ENCODE measurements at places on chromosomes 5 and 9. TPM values are rescaled to one million over a fixed set of nuclear protein-coding genes. Genes with fewer than 3 reads are reported as not detected.

PRSS3 gene
- 986 TPM for polyA plus RNA-seq

ZFP37 gene
- polyA plus RNA-seq: 0.34 TPM

TMEM215 gene
- not detected for polyA plus RNA-seq

NMUR2 gene
- 0.02 TPM for polyA plus RNA-seq

SLC6A3 gene
- polyA plus RNA-seq: not detected

DNA sequence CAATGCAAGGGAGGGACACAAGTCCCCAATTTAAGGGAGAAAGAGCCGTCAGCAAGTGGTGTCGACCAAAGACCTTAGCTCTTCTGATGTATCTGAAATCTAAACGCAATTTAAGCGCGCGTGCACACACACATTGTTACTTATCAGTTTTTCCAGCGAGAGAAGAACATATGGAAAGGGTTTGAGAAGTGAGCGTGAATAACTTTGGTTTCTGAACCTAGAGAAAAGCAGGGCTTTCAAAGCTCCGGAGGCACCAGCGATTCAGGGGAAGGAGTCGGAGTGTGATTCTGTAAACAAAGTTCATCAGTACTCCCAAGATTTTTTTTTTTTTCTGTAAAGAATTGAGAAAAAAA is 191.8 kb downstream of the MEF2C start:
- H3K36me3 ChIP-seq: no peaks in the 10 kb centered on the region
- peaks cover 35% of the 10 kb centered on the region for H3K27me3 ChIP-seq
- no peak overlapping the region for H3K27ac ChIP-seq

DNA sequence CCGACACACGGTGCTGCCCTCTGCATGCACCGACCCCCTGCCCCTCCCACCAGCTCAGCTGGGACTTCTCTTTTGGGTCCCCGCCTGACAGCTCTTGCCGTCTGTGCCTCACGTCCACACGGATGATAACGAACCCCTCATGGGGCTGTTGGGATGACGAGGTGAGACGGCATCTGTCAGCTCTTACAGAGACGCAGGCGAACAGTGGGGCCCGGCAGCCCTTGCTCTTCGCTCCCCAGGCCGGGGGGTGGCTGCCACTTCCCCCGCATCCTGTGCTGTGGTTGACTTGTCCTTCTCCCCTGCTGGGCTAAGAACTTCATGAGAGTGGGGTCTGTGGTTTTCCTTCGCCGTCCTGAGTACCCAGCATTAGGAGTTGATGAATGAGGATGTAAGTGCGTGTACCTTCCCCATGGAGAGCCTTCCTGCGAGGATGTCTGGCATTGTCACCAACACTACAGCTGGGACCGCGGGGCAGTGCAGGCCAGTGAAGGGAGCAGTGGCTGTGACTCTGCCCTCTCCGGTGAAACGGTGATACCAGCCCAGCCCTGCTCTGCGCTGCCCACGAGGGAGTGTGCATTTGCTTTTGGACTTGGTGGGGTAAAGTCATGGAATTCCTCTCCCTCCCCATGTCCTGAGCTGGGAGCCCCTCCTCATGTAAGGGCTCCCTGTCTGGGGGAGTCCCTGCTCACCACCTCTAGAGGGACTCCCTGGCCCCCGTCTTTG is 23.2 kb downstream of the HK3 start:
- H3K4me3 ChIP-seq: no peak overlapping the region
- DNase-seq: no peak
- H3K4me1 ChIP-seq: no peaks in the 10 kb centered on the region

DNA sequence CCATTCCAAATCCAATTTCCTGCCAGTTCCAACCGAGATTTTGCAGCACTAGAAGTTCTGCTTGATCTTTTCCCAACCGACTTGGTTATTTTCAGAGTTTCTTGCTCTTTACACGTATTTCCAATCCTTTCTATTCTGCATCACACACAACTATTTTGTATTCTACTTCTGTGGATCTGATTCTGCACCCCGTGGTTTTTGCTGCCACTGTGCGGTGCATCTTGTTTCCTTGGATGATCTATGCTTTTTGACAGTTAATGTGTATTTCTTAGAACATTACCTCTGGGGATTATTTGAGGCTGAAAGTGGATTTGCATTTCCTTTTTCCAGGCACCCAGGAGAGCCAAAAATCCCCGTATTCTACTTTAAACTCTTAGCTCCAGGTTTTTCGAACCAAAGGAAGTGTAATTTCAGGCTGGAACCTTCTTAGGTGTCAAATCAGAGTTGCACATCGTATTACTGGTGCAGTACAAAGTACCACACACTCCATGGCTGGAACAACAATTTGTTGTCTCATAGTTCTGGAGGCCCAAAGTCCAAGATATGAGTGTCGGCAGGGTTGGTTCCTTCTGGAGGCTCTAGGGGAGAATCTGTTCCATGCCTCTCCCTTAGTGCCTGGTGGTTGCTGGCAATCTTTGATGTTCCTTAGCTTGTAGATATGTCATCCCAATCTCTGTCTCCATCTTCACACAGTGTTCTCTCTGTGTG is 14.7 kb upstream of the SARDH start:
- H3K4me3 ChIP-seq: no peak overlapping the region
- DNase-seq: no peak
- H3K27ac ChIP-seq: no peak overlapping the region
- no peaks in the 10 kb centered on the region for H3K36me3 ChIP-seq
- no peaks in the 10 kb centered on the region for H3K27me3 ChIP-seq

GRCh38 chr5:128535251-128535650 is 2.8 kb downstream of the FBN2 start:
- DNase-seq: no peak
- H3K4me1 ChIP-seq: peaks cover 3% of the 10 kb centered on the region
- H3K27me3 ChIP-seq: no peaks in the 10 kb centered on the region
- H3K27ac ChIP-seq: no peak overlapping the region
- no peaks in the 10 kb centered on the region for H3K36me3 ChIP-seq

GRCh38 chr9:75858497-75859092 is 31.9 kb upstream of the PCSK5 start:
- no peaks in the 10 kb centered on the region for H3K27me3 ChIP-seq
- no peak overlapping the region for H3K27ac ChIP-seq
- H3K4me3 ChIP-seq: no peak overlapping the region
- H3K4me1 ChIP-seq: no peaks in the 10 kb centered on the region
- DNase-seq: no peak
- H3K36me3 ChIP-seq: no peaks in the 10 kb centered on the region

DNA sequence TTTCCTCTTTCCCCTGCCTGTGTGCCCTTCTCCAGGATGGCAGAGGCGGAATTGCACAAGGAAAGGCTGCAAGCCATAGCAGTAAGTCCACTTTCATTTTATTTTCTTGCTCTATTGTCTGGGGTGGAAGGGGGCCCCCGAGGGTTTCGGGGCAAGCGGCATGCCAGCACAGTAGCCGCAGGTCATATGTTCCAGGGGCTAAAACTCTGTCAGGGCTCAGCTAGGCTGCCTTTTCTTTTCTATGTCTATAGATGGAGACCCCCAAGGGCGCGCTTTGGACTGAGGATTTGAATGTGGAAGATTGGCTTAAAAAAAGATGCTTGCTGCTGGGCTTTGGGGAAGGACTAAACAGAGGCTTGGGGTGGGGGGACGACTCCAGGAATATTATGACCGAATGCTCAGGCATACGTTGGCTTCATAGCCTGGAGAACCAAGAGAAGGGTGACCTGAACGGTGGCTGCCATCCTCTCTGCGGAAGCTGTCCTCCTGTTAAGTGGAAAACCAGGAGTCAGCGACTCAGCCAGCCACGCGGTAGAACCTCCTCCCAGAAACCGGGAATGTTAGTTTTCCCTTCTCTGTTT is 545 bp downstream of the PALM2AKAP2 start:
- DNase-seq: no peak
- H3K36me3 ChIP-seq: no peaks in the 10 kb centered on the region
- H3K4me1 ChIP-seq: no peaks in the 10 kb centered on the region
- no peak overlapping the region for H3K27ac ChIP-seq
- H3K4me3 ChIP-seq: peak overlapping the region; percentile 33

- no peak overlapping the region for H3K27ac ChIP-seq
- no peak overlapping the region for H3K4me3 ChIP-seq
- no peaks in the 10 kb centered on the region for H3K4me1 ChIP-seq
These were observed 154.8 kb upstream of the GAS1 start for GRCh38 chr9:87102126-87102525.

DNA sequence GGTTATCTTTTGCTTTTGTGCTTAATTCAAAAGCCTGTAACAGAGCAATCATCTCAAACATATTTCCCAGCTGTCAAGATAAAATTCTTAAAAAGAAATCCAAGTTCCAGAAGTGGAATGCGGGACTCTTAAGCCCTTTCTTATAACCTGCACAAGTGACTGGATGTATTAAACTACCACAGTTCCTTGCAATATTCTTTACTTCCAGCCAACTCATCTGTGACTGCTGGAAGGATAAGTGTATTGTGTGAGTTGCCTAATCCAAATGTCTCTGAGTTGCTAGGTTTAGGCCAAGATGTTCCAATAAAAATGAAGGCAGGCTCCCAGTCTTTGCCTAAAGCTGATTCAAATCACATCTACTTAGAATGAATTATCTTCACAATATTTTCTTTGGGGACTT is 159.2 kb upstream of the SLC24A2 start:
- H3K27ac ChIP-seq: no peak overlapping the region
- no peak overlapping the region for H3K4me3 ChIP-seq
- no peak for DNase-seq
- no peaks in the 10 kb centered on the region for H3K36me3 ChIP-seq
- no peaks in the 10 kb centered on the region for H3K27me3 ChIP-seq

DNA sequence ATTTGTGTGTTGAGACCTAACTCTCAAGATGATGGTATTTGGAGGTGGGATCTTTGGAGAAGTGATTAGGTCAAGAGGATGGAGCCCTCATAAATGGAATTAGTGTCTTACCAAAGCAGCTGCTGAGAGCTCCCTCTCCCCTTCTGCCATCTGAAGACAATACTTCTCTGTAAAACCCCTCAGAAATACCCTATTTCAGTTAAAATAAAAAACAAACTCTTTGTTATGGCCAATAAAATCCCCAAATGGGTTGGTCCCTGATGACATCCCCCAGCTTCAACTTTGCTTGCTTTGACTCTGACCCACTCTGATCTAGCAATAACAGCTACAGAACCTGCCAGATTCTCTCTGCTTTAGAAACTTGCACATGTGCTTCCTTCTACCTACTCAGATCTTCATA is 100.9 kb downstream of the SNCAIP start:
- H3K36me3 ChIP-seq: no peaks in the 10 kb centered on the region
- no peaks in the 10 kb centered on the region for H3K27me3 ChIP-seq
- H3K4me3 ChIP-seq: no peak overlapping the region
- DNase-seq: no peak
- H3K4me1 ChIP-seq: no peaks in the 10 kb centered on the region
- H3K27ac ChIP-seq: no peak overlapping the region

DNA sequence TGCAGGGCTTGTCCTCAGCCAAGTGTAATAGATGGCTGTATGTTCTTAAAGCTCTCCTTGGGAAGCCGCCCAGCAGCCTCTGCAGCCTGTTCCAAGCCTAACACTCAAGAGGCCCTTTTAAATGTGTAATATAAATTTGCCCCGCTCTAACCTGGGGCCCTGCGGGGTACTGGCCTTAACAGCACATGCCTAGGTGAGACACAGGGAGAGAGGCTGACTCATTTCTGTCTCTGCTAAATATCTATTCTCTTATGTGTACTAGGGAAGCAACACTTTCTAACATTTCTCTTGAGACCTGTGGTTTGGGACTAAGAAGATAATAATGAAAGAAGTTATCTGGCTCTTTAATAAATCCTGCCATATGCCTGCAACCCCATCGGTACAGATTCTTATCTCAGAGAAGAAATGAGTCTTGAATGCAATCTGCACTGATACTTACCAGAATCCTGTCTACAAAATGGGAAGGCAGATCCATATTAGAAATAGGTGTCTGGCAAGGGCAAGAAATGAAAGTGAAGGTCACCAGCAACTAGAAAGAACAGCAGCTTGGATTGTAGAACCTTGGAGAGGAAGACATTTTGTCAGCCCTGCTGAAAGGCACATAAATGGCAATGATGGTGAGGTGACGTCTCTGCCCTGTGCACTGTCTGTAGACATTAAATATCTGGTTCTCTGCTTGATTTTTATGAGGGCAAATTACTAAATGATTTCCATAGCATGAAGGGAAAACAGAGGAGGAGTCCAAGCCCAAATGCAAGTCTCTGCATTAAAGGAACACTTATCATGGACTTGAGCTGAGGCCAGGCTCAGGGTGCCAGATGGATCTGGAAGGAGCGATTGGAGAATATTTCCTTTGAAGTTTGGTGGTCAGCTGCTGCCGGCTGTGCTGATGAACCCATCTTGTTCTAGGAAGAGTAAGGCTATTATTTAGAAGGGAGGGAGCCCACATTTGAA is 14.5 kb upstream of the TGFBI start:
- DNase-seq: no peak
- H3K27me3 ChIP-seq: no peaks in the 10 kb centered on the region
- H3K4me1 ChIP-seq: no peaks in the 10 kb centered on the region
- H3K36me3 ChIP-seq: no peaks in the 10 kb centered on the region
- no peak overlapping the region for H3K27ac ChIP-seq

DNA sequence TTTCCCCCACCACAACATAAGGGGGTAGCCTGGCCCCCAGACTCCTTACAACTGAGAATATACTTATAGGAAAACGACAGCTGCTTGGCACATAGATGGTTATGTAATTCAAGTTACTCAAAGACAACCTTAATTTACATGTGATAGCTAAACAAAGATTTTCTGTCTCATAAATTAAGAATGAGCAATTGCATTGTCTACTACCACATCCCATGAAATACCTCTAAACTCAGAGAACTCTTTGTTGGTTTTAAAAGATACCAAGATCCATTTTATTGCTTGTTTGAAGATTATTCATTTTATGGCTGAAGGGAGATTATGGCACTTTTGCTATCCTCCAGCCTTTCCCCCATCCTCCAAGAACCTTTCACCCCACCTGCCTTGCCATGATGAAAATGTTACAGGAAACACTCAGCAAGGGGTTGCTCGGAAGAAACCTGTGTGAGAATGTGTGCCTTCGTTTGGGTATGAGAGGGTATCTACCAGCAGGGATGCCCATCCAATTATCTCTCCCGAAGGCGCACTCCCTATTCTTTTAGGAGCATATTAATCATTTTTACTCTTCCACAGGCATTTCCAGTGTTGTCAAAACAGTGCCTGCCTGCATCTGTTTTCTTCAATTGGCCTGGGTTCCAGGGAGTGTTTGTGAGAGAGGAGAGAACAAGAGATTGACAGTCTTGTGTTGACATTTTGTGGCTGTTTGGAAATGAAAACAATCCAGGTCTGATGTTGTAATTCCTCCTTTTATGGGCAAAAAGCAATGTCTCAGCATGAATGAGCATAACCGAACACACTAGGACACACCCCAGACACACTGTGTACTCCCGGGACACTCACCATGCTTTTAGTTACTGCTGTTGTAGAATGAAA is 208.0 kb upstream of the ANKRD55 start:
- H3K4me3 ChIP-seq: no peak overlapping the region
- H3K27me3 ChIP-seq: no peaks in the 10 kb centered on the region
- DNase-seq: no peak
- H3K27ac ChIP-seq: no peak overlapping the region

GRCh38 chr5:77960863-77961396 is 184.8 kb upstream of the TBCA start:
- peaks cover 14% of the 10 kb centered on the region for H3K27me3 ChIP-seq
- H3K4me1 ChIP-seq: no peaks in the 10 kb centered on the region
- H3K36me3 ChIP-seq: no peaks in the 10 kb centered on the region
- H3K27ac ChIP-seq: no peak overlapping the region
- no peak overlapping the region for H3K4me3 ChIP-seq

GRCh38 chr5:122749886-122750285 is 25.0 kb upstream of the SNX2 start:
- no peak overlapping the region for H3K4me3 ChIP-seq
- no peaks in the 10 kb centered on the region for H3K27me3 ChIP-seq
- H3K27ac ChIP-seq: no peak overlapping the region
- H3K4me1 ChIP-seq: no peaks in the 10 kb centered on the region
- no peak for DNase-seq

GRCh38 chr5:33417632-33418031 is 23.1 kb upstream of the TARS1 start:
- H3K36me3 ChIP-seq: no peaks in the 10 kb centered on the region
- no peak for DNase-seq

Measured in pancreas (tissue), 10 donors.